ENCODE measurements at places on chromosomes 4 and X. TPM values are rescaled to one million over a fixed set of nuclear protein-coding genes. Genes with fewer than 3 reads are reported as not detected.

GRCh38 chrX:118164138-118164537, 47.5 kb upstream of the KLHL13 start:
- DNase-seq: no peak

Gene ARR3
- polyA plus RNA-seq: 2.3 TPM

GRCh38 chrX:38382663-38383062, 30.3 kb downstream of the OTC start:
- DNase-seq: no peak

GRCh38 chrX:37580080-37580479, 8.6 kb downstream of the LANCL3 start:
- DNase-seq: no peak

DNA sequence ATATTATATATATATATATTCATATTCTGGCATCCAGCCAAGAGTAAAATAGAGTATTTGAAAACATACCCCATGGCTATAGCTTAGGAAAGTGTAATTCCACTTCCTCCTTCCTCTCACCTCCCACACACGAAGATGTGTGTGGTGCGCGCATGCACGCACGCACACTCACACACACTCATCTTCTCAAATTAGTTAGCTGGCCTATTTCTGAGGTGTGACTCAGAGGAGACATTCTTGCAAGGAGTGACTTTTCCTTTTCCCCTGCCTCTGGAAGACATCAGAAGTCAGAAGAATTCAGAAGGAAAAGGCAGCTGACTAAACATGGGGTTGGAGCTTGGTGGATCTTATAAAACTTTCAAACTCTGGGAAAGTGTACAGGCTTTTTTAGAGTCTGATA, 8.8 kb downstream of the ENPEP start:
- no peak for DNase-seq

- no peak for DNase-seq
Observed at GRCh38 chr4:126821152-126821551, 811.6 kb upstream of the INTU start.

GRCh38 chr4:150256841-150257730, 178.8 kb downstream of the DCLK2 start:
- no peak for DNase-seq

Gene ANAPC10
- polyA plus RNA-seq: 28.6 TPM

DNA sequence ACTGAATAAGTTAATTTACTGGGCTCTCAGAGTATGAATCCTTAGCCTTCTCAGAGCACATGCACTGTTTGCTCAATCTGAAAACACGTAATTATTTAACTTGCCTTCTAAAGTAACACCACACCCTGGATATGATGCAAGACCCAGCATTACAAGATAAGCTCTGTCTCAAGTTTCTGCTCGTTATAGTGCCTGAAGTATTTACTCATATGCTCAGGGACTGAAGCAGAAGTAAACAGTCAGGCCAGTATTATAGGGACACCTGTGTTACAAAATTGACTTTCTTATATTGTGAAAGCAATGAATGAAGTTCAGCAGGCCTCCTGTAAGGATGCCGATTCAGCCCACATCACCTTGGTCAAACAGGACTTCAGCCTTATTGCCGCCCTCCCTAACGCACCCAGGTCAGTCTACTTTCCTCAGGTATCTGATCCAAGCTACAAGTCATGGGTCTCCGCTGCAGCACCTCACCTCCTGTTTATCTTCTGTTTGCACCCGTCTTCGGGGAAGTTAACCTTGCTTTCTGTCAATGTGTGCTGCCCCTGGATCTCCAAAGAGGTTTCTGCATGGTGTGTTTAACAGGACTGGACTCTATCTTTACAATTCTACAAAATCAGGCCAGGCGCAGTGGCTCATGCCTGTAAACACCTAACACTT, 42.8 kb upstream of the KLF3 start:
- DNase-seq: no peak

Gene NR3C2
- polyA plus RNA-seq: 20.0 TPM

- no peak for DNase-seq
Observed at GRCh38 chrX:70754169-70754848, 154.2 kb downstream of the TEX11 start.

- DNase-seq: no peak
Observed at GRCh38 chr4:10113362-10114047, 3.1 kb downstream of the WDR1 start.

Gene ADRA2C
- 5.2 TPM for polyA plus RNA-seq

Gene SEPSECS
- polyA plus RNA-seq: 16.4 TPM

Gene GPR82
- polyA plus RNA-seq: 0.14 TPM

Gene H2BW2
- polyA plus RNA-seq: 1.3 TPM

DNA sequence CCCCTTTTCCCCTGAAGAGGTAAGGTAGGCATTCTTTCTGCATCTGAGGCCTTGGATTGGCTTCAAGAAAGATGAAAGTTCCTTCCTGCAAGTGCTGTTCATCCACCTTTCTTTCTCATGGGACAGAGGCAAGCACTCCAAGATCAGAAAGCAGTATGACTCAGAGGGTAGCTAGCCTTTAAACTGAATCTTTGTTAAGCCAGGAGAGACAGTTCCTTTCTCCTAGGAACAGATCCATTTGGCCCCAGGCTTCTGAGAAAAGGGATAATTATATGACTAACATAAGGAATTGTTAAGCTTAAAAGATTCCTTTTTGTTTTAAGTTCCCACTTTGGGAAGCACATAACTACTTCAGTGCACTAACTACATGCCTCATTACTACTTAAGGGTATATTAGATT, 192.0 kb downstream of the PPP3CA start:
- no peak for DNase-seq

Gene GLOD5
- polyA plus RNA-seq: 1.4 TPM

DNA sequence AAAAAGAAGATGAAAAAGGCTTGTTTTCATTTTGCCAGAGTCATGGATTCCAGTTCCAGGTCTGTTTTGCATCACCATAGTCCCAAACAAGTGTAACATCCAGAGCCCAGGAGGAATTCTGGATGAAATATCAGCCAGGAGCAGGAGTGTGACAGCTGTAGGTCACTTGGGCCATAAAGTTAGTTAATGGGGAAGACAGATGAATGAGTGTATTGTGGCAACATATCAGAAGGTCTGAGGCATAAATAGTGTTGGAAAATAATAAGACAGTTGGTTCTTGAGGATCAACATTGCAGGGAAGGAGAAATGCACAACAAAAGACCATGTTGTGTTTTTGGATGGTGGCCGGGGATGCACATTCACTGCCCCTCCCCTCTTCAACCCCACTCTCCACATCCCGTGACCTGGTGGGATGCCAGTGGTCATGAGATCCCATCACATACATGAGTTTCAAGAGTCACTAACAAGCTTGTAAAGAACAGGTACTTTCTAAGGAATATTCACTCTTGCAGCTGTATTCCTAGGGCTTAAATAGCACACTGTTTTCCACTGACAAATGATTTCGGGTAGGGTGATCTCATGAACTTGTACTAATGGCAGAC, 83.1 kb upstream of the IGFBP7 start:
- DNase-seq: no peak

DNA sequence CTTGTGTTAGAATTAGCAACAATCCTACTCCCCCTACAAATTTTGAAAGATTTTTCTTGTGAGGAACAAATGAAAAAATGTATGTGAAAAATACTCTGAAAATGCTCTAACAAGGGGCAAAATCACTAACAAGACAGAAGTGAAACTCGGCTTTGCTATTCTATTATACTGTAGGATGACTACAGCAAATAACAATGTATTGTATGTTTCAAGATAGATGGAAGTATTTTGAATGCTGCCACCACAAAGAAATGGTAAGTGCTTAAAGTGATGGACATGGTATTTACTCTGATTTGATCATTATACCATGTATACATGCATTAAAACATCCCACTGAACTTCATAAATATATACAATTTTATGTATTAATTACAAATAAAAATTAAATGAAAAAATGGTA, 192.8 kb downstream of the SPOCK3 start:
- DNase-seq: no peak

DNA sequence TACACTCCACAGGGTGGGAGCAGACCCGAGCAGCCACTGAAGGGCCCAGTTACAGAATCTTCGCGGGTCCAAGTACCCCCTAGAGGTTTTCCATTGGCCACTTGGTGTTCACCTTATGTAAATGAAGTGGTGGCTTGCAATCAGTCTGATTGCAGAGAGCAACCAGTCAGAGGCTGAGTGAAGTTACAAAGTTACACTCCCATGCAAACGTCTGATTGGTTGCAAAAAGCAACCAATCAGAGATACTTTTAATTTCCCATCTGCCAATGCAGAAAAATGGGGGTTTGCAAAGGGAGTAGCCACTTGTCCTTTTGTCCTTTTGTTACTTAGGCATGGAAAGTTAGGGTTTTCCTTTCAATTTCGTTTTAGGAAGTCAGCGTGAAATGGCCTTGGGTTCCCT, 27.0 kb upstream of the NKAP start:
- no peak for DNase-seq

Gene CXCL6
- 0.14 TPM for polyA plus RNA-seq

Gene DTHD1
- polyA plus RNA-seq: not detected
